Upper lobe of right lung (tissue), 1 donor: ENCODE measurements at places on chromosomes 3 and 15. TPM values are rescaled to one million over a fixed set of nuclear protein-coding genes. Genes with fewer than 3 reads are reported as not detected.

The CTXN2 gene
- total RNA-seq, result not detected

The KBTBD13 gene
- total RNA-seq, result not detected

The GOLGA8J gene
- total RNA-seq, result not detected

The CSPG4 gene
- 12.6 TPM for total RNA-seq

The TNFAIP8L3 gene
- total RNA-seq, result 10.9 TPM

DNA sequence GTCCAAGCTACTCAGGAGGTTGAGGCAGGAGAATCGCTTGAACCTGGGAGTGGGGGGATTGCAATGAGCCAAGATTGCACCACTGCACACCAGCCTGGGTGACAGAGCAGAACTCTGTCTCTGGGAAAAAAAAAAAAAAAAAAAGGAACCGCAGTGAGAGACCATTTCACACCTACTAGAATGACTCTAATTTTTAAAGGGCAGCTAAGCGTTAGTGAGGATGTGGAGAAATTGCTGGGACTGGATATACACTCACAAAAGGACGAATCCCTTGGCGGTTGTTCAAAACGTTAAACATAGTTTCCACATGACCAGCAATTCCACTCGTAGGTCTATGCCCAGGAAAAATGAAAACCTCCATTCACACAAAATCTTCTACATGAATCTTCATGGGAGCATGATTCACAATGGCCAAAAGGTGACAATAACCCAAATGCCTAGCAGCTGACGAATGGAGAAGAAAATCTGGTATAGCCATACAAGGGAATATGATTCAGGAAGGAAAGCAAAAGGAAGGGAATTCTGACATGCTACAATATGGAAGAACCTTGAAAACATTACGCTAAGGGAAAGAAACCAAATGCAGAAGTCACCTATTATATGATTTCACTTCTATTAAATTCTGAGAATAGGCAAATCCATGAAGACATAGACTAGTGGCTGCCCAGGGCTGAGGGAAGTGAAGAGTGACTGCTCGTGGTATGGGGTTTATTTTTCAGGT lies 127.0 kb downstream of the CHSY1 start:
- H3K27ac ChIP-seq, result no peak overlapping the region
- no peak overlapping the region for H3K4me3 ChIP-seq
- H3K27me3 ChIP-seq, result no peaks in the 10 kb centered on the region
- H3K4me1 ChIP-seq, result peaks cover 43% of the 10 kb centered on the region
- DNase-seq, result no peak

GRCh38 chr3:129723558-129724324 lies 117.3 kb upstream of the PLXND1 start:
- no peaks in the 10 kb centered on the region for H3K36me3 ChIP-seq
- no peaks in the 10 kb centered on the region for H3K27me3 ChIP-seq
- H3K27ac ChIP-seq, result no peak overlapping the region
- DNase-seq, result no peak

DNA sequence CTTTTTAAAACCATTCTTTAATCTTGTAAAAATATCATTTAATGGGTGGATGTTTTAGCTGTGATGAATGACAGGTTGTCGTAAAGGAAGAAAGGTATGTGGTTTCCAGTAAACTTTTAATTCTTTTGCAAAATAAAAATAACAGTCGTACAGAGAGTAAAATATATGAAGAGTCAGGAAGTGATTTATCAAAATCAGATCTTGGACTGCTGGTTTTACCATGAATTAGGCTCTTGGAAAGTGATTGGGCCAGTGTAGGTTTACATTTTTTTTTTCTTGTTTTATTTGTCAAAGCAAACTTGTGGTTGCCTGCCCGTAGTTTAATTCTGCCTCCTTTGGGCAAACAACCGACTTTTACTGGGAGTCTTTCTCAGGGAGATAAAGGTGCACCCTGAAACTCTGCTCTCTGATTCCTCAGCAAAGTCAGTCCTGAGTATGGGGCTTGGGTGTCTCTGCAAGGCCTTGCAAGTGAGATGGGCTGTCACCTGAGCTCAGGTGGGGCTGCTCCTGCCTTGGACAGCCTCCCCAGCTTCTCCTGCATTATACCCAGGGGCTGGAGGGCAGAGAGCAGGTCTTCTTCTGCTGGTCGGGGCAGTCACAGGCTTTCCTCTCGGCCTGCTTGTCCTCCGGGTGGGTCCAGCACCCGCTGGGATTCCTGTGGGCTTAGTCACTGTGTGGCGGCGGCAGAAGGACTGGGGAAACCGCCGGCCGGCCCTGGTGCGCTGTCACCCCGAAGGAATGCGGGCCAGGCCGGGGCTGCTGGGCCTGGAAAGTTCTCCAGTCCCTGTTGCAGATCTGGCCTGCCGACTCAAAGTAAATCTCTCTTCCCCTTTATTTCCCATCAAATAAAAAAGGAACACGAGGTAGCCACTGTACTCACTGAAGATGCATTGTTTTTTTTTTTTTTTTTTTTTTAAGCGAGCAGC lies 79.0 kb downstream of the IGF1R start:
- no peaks in the 10 kb centered on the region for H3K27me3 ChIP-seq
- no peaks in the 10 kb centered on the region for H3K36me3 ChIP-seq
- peak; percentile 90 for DNase-seq
- H3K4me3 ChIP-seq, result no peak overlapping the region

- no peaks in the 10 kb centered on the region for H3K27me3 ChIP-seq
- no peak overlapping the region for H3K27ac ChIP-seq
- DNase-seq, result no peak
- H3K4me3 ChIP-seq, result no peak overlapping the region
These were observed 8.5 kb downstream of the BFSP2 start for GRCh38 chr3:133408366-133408765.

- H3K36me3 ChIP-seq, result no peaks in the 10 kb centered on the region
- H3K27ac ChIP-seq, result no peak overlapping the region
- H3K4me1 ChIP-seq, result peaks cover 21% of the 10 kb centered on the region
- DNase-seq, result no peak
- no peaks in the 10 kb centered on the region for H3K27me3 ChIP-seq
These were observed 2.2 kb downstream of the STRA6 start for GRCh38 chr15:74200412-74200815.

GRCh38 chr3:157868196-157868595 lies 238.0 kb downstream of the SHOX2 start:
- no peaks in the 10 kb centered on the region for H3K4me1 ChIP-seq
- no peaks in the 10 kb centered on the region for H3K36me3 ChIP-seq
- DNase-seq, result no peak
- no peak overlapping the region for H3K4me3 ChIP-seq

DNA sequence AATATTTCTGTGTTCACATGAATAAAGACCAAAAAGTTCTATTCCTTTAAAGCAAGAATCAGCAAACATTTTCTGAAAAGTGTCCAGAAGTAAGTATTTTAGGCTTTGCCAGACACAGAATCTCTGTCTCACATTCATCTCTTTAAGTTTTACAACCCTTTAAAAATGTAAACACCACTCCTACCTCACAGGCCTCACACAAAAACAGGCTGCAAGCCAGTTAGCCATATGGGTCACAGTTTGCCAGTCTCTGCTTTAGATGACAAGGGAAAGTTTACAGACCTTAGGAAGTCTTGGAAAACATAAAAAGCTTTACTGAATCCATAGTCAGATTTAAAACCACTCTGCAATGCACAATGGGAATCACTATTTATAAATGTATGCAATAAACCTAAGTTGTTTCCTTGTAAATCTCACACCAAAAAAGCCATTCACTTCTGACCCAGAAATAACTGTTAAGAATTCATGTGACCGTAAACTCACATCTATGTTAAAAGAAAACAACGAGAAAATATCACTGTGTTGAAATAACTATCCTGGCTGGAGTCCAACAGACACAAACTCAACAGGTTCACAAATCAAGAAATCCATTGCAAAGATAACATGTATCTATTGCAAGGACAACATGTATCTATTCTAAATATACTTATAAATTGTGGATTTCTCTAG lies 308.2 kb downstream of the ULK4 start:
- H3K4me1 ChIP-seq, result no peaks in the 10 kb centered on the region
- H3K36me3 ChIP-seq, result no peaks in the 10 kb centered on the region
- H3K27ac ChIP-seq, result no peak overlapping the region

DNA sequence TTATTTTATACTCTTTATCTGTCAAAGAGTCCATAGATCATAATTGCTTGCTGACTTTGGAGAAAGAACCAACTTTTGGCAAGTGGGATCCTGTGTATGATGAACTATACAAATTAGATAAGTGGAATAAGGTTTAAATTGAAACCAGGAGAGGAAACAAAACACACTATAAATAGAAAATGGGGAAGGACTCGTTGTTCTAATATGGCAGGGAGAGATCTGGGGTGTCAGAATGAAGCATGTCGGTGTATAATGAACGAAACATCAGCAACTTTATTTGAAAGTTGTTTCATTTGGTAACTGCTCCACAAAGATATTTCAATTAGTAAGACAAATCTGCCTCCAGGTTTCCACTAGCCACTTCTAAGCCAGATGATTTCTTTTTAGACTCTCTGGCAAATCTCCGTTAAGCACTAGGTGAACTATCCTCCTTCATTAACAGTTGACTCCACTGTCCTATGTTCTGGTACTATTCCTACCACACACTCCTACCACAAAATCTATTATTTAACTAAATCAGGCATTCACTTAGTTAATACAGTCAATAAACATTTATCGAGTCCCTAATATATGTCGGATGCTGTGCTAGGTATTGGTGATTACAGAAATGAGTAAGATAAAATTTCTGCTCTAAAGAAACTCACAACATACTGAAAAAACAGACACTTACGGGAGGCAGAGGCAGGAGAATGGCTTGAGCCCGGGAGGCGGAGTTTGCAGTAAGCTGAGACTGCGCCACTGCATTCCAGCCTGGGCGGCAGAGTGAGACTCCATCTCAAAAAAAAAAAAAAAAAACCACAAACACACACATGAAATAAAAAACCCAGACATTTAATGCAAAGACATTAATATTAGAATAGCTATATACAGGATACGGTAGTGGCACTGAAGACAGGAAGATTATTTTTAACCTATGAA lies 20.1 kb downstream of the SLC15A2 start:
- H3K27ac ChIP-seq, result no peak overlapping the region
- H3K4me1 ChIP-seq, result no peaks in the 10 kb centered on the region
- peaks cover 4% of the 10 kb centered on the region for H3K36me3 ChIP-seq

- no peaks in the 10 kb centered on the region for H3K36me3 ChIP-seq
- H3K27me3 ChIP-seq, result no peaks in the 10 kb centered on the region
- H3K4me3 ChIP-seq, result no peak overlapping the region
- no peaks in the 10 kb centered on the region for H3K4me1 ChIP-seq
These were observed 39.9 kb downstream of the EEFSEC start for GRCh38 chr3:128193168-128193567.

GRCh38 chr3:23164746-23165145 lies 38.4 kb upstream of the UBE2E2 start:
- peaks cover 5% of the 10 kb centered on the region for H3K4me1 ChIP-seq
- no peak overlapping the region for H3K27ac ChIP-seq

- H3K27me3 ChIP-seq, result no peaks in the 10 kb centered on the region
- no peaks in the 10 kb centered on the region for H3K36me3 ChIP-seq
- H3K4me1 ChIP-seq, result peaks cover 10% of the 10 kb centered on the region
- H3K27ac ChIP-seq, result no peak overlapping the region
- no peak for DNase-seq
These were observed 24.0 kb downstream of the PLXNA1 start for GRCh38 chr3:127006781-127007436.

DNA sequence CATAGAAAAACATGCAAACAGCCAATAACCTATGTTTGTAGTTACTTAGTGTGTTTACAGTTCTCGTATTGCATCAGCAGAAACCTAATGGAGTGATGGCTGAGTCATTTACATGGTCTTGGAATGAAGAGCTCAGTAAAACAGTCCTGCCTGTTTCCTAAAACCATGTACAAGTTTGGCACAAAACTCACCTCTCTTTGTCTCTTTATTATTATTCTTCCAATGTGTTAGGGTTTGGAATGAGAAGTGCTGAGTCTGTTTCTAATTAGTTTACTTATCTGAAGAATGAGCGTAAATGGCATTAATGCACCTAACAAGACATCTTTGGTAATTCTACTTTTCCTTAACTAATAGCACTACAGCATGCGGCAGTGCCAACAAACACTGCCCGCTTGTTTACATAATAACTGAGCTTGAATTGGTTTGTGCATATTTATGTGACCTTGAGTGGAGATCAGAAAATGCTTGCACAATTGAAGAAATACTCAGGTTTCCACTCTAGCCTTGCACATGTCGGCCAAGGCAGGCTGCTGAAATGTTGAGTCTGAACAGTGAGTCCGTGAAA lies 385.4 kb upstream of the SEMA6D start:
- H3K27ac ChIP-seq, result no peak overlapping the region
- H3K36me3 ChIP-seq, result no peaks in the 10 kb centered on the region
- H3K4me3 ChIP-seq, result no peak overlapping the region
- H3K27me3 ChIP-seq, result no peaks in the 10 kb centered on the region
- no peak for DNase-seq

DNA sequence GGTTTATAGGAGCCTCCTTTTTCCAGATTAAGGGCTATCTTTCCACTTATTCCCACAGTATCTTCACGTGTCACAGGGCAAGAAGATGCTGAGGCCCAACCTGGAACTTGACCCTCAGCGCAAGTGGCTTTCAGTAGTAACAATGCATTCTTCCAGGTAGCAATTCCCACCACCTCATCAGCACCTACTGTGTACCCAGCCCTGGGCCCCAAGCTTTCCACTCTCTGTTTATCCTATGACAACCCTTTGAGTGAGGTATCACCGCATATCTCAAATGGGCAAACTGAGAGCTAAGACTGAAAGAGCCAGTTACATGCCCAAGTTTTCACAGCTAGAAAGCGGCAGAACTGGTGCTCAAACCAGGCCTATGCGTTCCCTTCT lies 88.2 kb downstream of the CPN2 start:
- H3K27me3 ChIP-seq, result no peaks in the 10 kb centered on the region
- peak; percentile 2 for DNase-seq
- no peak overlapping the region for H3K27ac ChIP-seq

DNA sequence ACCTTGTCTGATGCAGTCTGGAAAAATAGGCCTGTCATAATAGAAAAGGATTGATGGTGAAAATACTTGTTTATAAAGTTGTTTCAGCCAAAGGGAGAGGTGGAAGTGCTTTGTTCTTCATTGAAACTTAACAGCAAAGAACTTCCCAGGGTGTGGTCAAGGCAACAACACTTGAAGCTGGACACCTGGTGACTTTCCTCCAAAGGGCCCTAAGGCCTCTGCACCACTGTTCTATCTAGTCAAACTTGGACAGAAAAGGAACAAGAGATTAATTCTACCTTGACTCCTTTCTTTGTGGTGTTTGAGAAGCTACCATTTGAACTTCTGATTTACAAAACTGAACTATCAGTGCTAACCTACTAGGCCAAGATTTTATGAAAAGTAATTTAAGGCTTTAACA lies 102.0 kb downstream of the CMSS1 start:
- no peak overlapping the region for H3K4me3 ChIP-seq
- no peak overlapping the region for H3K27ac ChIP-seq
- H3K27me3 ChIP-seq, result no peaks in the 10 kb centered on the region
- DNase-seq, result no peak

GRCh38 chr3:178189854-178190253 lies 346.4 kb upstream of the KCNMB2 start:
- DNase-seq, result no peak
- H3K27me3 ChIP-seq, result no peaks in the 10 kb centered on the region
- H3K4me3 ChIP-seq, result no peak overlapping the region
- no peaks in the 10 kb centered on the region for H3K36me3 ChIP-seq

- H3K4me1 ChIP-seq, result no peaks in the 10 kb centered on the region
- no peak for DNase-seq
- H3K36me3 ChIP-seq, result no peaks in the 10 kb centered on the region
- H3K4me3 ChIP-seq, result no peak within 1 kb of the TSS
- no peak within 1 kb of the TSS for H3K27ac ChIP-seq
These were observed at the start of gene ACAN for GRCh38 chr15:88803241-88803919. ACAN (plus strand) TSS chr15:88803436; CDS start chr15:88836207, 32,771 bp downstream.

GRCh38 chr3:31421314-31422048 lies 111.2 kb upstream of the STT3B start:
- no peaks in the 10 kb centered on the region for H3K36me3 ChIP-seq
- no peak overlapping the region for H3K27ac ChIP-seq
- no peak for DNase-seq
- H3K4me1 ChIP-seq, result no peaks in the 10 kb centered on the region
- H3K27me3 ChIP-seq, result no peaks in the 10 kb centered on the region
